ENCODE measurements at places on chromosomes 7 and 10.
A peak's percentile ranks its signal among the peaks of the same experiment; 100 is the strongest.

GRCh38 chr7:46885167-46885566 lies 696.7 kb downstream of the TNS3 start:
- no peak for DNase-seq

DNA sequence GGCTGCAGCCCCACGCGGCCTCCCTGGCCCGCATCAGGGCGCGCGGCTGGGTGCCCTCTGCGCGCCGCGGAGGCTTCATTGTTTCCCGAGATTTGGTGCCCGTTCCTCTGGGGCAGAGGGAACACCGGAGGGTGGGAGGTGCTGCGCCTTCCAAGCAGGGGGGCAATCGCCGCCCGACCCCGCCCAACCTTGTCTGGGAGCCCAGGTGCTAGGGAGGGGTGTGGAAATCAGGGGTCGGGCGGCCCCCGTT lies 1.0 kb upstream of the NRP1 start:
- DNase-seq: no peak

GRCh38 chr7:93720106-93720505 lies 145.6 kb upstream of the CALCR start:
- DNase-seq: no peak

DNA sequence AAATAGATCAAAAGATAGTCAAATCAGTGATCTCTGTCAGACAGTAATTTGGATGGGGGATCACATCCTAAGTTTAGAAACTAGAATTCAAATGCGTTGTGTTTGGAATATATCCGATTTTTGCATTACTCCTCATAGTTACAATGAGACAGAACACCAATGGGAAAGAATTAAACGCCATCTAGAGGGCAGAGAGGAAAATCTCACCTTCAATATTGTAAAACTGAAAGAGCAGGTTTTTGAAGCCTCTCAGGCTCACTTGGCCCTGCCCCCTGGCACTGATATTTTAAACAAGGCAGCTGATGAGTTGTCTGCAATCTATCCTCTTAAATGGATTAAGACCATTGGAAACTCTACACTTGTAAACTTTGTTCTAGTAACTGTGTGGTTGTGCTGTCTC lies 17.7 kb downstream of the FRG2B start:
- DNase-seq: no peak

DNA sequence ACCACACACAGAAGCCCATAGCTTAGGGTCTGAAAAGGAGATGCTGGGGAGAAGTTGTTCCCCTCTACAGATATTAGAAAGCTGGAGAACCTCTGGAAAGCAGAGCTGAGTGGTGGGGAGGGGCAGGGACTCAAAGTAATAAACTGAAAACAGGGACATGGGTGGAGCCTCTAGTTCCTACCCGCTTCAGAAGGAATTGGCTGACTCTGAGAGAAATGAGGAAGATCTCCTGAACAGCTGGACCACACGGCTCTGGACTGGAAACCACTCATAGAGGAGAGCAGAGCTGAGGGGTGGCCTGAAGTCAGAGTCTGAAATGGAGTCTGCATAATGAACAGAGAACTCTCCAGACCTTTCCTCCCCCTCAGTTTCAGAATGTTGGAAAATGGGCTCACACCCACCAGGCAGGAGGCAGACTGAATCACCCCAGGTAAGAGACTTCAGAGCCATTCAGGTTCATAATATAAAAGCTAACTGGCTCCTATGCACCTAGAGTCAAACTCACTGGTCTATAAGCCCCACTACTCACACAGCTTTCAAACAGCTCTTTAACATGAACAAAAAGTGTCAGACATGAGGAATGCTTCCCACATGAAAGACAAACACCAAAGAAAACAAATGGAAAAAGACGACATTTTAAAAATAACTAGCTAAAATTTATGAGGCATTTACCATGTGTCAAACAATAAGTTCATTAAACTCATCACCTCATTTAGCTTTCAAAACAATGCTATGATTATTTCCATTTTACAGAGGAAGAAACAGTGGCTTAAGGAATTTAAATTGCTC lies 68.1 kb downstream of the RNF216 start:
- no peak for DNase-seq

GRCh38 chr10:26445411-26446031 lies 7.4 kb downstream of the APBB1IP start:
- no peak for DNase-seq

DNA sequence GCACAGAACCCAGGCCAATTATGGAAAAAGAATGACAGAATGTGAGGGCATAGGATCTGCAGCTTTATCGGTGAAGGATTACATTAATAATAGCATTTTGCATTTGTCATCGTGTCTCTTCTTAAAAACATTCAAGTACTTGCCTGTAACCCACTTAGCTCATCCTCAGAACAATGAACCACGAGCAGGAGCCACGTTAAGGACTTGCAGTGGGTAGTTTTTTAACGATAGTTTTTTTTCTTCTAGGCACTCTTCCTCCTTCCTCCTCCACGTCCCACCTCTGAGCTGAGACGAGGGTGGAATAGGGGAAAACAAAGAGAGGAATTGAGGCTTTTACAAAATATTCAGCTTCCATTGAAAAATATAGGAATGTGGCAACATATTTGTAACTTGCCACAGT lies 27.1 kb downstream of the CDHR3 start:
- DNase-seq: no peak

GRCh38 chr10:1114719-1115606 lies 58.8 kb downstream of the WDR37 start:
- DNase-seq: no peak

DNA sequence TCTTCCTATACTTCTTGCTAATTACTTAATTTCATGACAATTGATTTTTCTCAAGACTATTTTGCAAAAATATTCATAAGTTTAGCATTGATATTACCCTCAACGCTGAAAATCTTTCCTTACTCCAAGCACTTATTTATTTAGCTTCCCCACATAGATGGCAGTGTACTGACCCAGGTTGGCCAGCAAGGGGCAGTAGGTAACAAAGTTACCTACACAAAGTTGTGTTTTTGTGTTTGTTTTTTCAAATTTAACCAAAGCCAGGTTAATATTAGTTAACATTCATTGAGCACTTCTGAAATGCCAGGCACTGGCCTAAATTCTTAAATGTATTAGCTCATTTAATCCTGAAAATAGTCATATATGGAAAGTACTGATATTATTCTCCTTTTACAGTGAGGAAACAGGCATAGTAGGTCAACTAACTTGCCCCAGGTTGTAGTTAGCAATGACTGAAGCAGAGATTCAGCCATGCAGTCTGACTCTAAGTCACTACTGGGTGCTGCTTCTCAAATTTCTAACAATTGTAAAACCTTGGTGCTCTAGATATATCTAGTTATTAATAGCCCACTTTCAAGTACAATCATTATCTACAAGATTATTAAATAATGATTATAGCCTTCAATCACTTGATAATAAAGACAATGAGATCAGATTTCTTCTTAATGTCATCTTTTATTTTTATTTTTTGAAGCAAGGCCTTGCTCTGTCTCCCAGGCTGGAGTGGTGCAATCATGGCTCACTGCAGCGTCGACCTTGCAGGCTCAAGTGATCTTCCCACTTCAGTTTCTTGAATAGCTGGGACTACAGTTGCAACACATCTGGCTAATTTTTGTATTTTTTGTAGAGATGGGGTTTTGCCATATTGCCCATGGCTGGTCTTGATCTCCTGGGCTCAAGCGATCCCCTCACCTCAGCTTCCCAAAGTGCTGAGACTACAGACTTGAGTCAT lies 5.8 kb upstream of the GGCT start:
- peak; percentile 21 for DNase-seq

DNA sequence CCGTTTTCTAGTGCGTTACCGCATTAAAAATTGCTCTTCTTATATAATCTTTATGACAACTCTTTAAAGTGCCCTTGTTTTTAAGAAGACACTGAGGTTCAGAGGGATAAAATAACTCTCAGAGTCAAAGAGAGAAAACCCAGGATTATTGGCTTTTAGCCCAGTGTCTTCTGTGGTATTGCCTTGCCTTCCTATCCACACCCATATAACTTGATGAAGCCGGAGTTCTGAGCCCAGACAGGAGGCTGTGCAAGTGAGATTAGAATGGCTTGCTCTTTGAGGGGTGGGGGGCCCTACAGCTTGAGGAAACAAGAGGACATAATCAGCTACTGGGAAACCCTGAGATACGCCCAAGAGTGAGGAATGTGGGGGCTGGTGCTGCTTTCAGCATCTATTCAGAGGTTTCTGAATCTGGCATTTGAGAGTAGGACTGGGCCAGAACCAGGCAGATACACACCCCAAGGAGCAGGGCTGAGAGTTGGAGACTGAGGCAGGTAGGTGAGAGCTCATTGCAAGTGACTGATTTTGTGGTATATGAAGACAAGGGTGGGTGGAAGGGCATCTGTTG lies 2.3 kb downstream of the PRXL2A start:
- DNase-seq: no peak

- no peak for DNase-seq
These were observed 132.6 kb downstream of the MAGI2 start for GRCh38 chr7:79320741-79321473.

DNA sequence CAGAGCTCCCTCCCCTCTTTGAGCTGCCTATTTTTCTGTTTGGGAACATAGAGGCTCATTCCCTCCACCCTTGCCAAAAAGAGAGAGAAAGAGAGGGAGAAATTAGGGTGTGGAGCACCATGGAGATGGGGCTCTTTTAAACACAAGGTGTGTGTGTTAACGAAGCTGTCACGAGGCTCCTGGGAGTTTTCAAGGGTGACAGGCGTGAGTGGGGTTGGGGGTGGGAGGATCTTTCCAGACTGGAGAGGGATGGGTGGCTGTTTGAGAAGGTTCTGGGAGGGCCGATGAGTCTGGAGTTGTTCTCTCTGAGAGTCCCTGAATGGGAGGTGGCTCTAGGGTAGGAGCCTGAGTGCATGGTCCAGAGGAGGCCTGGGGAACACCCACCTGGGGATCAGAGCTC lies 45.0 kb downstream of the PALD1 start:
- DNase-seq: no peak

- no peak for DNase-seq
These were observed 395.4 kb downstream of the LRMDA start for GRCh38 chr10:75826846-75827245.

- no peak for DNase-seq
These were observed 376.3 kb downstream of the INHBA start for GRCh38 chr7:41326616-41327015.

DNA sequence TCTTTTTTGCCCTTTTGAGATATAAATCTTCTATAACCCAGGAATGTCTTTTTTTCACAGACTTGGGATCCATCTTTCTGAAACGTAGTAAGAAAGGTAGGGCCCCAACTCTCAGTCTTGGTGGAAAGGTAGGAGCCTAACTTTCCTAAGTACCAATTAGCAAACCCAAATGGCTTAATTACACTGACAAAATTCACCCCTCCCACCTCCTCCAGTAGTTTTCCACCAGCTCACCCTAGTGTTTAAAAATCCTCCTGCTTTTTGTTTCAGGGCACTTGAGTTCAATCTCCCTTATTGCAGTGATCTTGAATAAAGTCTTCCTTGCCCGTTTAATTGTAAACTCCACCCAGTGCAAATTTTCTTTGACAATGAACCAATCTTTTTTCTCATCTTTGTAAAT lies 600.0 kb downstream of the PHTF2 start:
- DNase-seq: no peak

DNA sequence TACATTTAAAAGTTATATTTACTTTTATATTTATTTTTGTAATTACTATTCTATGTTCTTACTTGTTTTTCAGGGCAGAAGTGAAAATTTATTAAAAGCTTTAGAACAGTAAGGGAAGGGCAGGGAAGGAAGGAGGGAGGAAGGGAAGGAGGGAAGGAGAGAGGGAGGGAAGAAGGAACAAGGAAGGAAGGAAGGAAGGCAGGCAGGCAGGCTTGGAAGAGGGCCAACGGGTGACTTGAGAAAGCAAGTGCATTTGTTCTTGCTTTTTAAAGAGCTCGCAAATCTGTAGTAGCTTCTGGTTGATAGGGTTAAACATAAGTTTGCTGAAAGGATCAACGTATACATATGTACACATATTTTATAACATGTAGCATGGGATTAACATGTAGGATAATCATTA lies 725.3 kb upstream of the FZD8 start:
- no peak for DNase-seq

GRCh38 chr10:90788968-90789367 lies 68.9 kb downstream of the HTR7 start:
- DNase-seq: no peak

- no peak for DNase-seq
These were observed 725.4 kb downstream of the PHTF2 start for GRCh38 chr7:78523930-78524329.

DNA sequence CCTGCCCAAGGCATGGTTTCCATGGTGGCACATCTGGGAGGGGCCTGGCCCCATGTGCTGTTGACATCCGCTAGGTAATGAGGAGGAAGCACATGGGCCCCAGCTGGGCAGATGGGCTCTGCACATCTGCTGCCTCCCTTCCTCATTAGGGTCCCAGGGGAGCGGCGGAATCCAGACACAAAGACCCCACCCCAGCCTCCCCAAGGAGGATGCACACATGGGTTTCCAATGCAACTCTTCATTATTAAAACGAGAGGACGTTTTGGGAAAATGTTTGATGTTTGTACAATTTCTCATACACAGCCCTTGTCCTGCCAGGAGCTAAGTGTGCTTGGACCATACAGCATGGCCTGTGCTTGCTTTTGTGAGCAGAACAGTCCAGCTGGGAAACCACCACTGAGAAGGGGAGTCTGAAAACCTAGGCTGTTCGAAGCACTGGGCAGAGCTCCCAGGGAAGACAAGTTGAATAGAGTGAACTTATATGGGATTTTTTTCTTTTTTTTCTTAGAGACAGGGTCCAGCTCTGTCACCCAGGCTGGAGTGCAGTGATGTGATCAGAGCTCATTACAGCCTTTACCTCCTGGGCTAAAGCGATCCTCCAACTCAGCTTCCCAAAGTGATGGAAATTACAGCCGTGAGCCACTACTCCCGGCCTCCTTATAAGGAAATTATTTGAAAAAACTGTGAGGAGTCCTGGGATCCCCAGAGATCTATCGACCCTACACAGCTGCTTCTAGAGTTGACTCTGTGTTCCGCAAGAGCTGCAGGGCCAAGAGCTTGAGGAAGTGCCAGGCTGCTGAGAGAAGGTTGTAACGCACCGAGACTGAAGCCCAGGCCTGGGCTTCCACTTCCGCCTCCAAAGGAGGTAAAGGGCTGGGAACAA lies 23.4 kb downstream of the FAM107B start:
- DNase-seq: no peak

DNA sequence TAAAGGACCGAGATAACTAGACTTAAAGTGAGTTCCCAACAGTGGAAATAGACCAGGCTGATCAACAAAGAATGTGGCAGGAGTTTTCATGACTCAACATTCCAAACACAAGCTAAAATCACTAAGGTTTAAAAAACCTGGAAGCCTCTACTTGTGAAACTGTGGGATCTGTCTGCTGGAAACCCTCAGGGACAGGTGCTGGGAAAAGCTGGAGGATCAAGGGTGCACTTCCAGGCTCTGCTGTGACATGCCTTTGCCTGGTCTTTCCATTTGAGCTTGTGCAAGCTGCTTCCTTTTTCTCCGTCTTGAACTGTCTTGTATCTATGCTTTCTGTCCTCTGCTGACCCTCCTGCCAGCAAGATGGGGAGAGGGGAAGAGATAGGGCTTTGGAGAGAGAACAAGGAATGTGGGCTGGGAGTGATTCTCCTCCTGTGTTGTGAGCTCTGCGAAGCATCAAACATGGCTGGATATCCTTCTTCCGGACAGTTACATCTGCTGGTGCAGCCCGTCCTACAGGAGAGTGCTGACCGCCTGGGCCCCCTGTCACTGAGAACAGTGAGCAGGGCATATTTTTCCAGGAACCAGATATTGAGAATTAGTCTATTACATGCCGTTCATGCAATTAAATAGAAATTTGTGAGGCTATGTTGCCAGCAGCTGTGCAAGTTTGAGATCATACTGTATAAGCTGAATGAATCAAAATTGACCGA lies 25.5 kb downstream of the ARHGAP22 start:
- no peak for DNase-seq

- DNase-seq: no peak
These were observed 58.3 kb downstream of the ST7 start for GRCh38 chr7:117011419-117012260.
